Thyroid gland (tissue), 4 donors: ENCODE measurements at places on chromosomes 3 and 15. TPM values are rescaled to one million over a fixed set of nuclear protein-coding genes. Genes with fewer than 3 reads are reported as not detected.

GRCh38 chr3:52280050-52280461, 1.6 kb upstream of the WDR82 start:
- DNase-seq, result no peak
- peaks cover 44% of the 10 kb centered on the region for H3K4me1 ChIP-seq
- no peaks in the 10 kb centered on the region for H3K36me3 ChIP-seq

DNA sequence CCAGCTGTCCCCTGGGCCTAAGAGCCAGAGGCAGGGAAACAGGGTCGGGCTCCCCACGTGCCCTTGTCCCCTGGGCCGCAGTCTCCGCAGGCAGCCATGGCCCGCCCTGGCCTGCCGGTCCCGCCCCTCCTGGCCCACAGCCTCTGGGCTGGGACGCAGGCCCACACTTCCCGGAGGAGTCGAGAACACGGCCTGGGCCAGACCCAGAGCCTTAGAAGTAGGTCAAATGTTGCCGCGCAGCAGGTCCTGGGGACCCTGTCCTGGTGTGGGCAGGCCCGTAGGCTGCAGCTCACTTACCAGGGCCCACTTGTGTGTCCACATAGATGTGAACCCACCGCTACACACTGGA, 4.3 kb upstream of the MYL3 start:
- no peaks in the 10 kb centered on the region for H3K36me3 ChIP-seq
- no peak overlapping the region for H3K4me3 ChIP-seq
- H3K27ac ChIP-seq, result peak overlapping the region; percentile 37
- DNase-seq, result peak; percentile 69
- H3K4me1 ChIP-seq, result peaks cover 32% of the 10 kb centered on the region
- H3K27me3 ChIP-seq, result no peaks in the 10 kb centered on the region

IFT80 gene
- total RNA-seq, result 50.8 TPM

CSPG4 gene
- 2.5 TPM for total RNA-seq

GOLGA8R gene
- 22.2 TPM for total RNA-seq

DNA sequence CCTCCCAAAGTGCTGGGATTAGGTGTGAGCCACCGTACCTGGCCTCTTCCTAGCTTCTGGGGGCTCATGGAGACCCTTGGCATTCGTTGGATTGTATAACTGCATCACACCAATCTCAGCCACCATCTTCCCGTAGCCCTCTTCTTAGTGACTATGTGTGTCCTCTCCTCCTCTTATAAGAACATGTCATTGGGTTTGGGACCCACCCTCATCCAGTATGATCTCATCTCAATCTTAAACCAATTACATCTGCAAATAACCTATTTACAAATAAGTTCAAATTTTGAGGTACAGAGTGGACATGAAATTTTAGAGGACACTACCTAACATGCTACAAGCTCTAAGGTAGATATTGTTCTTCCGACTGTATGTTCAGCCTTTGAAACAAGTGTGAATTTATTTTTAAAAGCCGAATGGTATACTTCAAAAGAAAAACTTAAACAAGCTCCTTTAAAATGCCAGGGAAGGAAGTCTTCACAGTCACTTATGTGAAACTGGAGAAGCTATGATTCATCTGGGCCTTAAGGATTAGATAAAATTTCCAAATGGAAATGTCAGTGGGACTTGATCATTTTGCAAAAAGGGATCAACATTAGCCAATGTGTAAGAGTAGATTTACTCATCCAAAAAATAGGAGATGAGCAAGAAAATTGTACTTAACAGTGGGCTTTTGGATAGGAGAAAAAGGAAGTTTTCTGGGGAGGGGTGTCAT, 225.7 kb downstream of the MEX3B start:
- H3K27ac ChIP-seq, result no peak overlapping the region
- no peaks in the 10 kb centered on the region for H3K36me3 ChIP-seq
- no peaks in the 10 kb centered on the region for H3K4me1 ChIP-seq
- H3K27me3 ChIP-seq, result no peaks in the 10 kb centered on the region

DNA sequence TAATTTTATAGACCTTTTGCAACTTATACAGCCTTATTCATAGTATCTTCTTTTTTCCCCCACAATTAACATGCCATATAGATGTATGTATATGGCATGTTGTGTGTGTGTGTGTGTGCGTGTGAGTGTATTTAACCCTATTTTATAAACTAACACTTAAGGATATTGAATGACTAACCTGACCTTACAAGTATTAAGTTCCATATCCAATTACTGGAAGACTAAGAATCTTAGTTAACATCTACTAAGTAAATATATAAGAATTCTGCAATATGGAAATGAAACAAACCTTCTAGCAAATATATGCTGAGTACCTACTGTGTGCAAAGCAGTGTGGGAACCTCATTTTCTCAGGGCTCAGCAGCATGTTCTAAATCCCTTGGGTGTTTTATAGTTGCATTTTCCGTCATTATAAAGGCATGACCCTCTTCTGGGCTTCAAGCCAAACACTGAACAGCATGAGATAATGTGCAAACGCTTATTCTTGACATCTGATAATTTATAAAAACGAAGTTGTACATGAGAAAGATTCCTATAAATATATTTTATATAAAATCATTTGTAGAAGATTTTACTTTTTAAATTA, 105.5 kb downstream of the NLGN1 start:
- H3K27me3 ChIP-seq, result no peaks in the 10 kb centered on the region
- H3K4me1 ChIP-seq, result no peaks in the 10 kb centered on the region
- DNase-seq, result no peak
- H3K36me3 ChIP-seq, result no peaks in the 10 kb centered on the region

- DNase-seq, result no peak
- H3K27me3 ChIP-seq, result no peaks in the 10 kb centered on the region
- no peak overlapping the region for H3K4me3 ChIP-seq
Observed at GRCh38 chr3:139830817-139831216, 104.2 kb upstream of the CLSTN2 start.

DNA sequence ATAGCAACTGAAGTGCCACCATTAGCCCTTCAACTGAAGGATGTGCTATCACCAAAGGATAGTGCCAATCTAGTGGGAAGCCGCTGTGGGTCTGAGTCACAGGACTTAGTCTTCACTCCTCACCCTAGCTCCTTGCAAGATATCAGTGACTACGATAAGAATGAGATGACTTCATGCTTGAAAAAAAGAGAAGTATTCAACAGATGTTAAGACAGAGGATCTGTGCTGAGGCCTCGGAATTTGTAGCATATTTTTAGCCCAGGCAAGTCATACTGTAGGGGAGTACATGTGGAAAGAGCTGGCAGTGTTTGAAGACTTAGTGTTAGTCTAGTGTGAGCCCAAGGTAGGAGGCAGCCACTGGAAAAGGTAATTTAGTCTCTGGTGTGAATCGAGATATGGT, 270.7 kb upstream of the LRTM1 start:
- no peaks in the 10 kb centered on the region for H3K4me1 ChIP-seq
- H3K36me3 ChIP-seq, result no peaks in the 10 kb centered on the region
- no peaks in the 10 kb centered on the region for H3K27me3 ChIP-seq
- no peak overlapping the region for H3K4me3 ChIP-seq
- DNase-seq, result no peak

DNA sequence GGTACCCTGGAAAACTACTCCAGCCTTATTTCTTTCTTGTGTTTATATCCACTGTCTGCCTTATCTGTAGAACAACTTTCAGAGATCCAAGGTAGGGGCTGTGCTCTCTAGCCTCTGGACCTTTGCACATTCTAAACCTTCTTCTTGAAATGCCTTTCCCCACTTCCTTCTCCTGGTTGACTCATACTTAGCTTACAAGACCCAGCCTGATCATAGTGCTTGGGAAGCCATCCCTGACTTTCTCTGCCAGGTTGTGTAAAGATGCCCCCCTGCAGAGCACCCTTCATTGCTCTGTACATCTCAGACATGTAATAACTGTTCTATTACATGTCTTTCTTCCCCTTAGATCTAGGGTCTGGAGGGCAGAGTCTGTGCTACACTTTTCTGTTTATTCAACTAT, 50.1 kb downstream of the PPM1L start:
- H3K27ac ChIP-seq, result no peak overlapping the region
- H3K4me1 ChIP-seq, result peaks cover 56% of the 10 kb centered on the region
- H3K4me3 ChIP-seq, result no peak overlapping the region
- no peaks in the 10 kb centered on the region for H3K36me3 ChIP-seq
- DNase-seq, result no peak

- no peak overlapping the region for H3K4me3 ChIP-seq
- no peak for DNase-seq
- H3K4me1 ChIP-seq, result no peaks in the 10 kb centered on the region
- H3K27me3 ChIP-seq, result no peaks in the 10 kb centered on the region
- H3K27ac ChIP-seq, result no peak overlapping the region
Observed at GRCh38 chr3:167304077-167304476, 76.0 kb downstream of the ZBBX start.

- H3K4me3 ChIP-seq, result no peak overlapping the region
- peaks cover 5% of the 10 kb centered on the region for H3K4me1 ChIP-seq
- H3K36me3 ChIP-seq, result no peaks in the 10 kb centered on the region
- no peak overlapping the region for H3K27ac ChIP-seq
- DNase-seq, result no peak
- H3K27me3 ChIP-seq, result no peaks in the 10 kb centered on the region
Observed at GRCh38 chr3:182920515-182921084, 59.7 kb downstream of the DCUN1D1 start.

CP gene
- total RNA-seq, result 5.0 TPM

DNA sequence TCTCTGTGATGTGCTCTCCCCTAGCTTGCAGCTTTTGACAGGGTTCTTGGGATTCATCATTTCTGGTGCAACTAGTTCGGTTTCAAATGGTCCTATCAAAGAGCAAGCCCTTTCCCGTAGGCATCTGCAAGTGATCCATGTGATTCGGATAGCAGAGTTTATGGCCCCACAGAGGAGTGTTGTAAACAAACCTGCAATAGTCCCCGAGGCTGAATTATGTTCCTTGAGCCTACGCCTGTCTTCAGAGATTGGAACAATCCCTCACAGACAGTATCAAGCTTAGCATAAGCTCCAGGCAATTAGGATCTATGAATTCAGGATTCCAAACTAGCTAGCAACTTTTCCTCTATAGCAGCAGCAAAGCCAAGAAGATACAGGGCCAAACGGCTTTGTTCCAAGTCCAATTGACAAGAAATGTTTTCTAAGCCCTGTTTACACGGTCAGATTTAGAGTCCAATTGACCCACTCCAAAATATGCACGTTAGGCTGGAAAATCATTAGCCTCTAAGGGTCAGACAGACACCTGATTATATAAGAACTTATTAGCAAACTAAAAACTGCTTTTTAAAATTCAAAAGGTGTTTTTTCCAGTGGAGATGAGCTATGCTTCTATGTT, 24.8 kb downstream of the LNP1 start:
- no peak overlapping the region for H3K4me3 ChIP-seq
- H3K36me3 ChIP-seq, result no peaks in the 10 kb centered on the region
- no peak for DNase-seq
- no peaks in the 10 kb centered on the region for H3K27me3 ChIP-seq
- no peak overlapping the region for H3K27ac ChIP-seq
- H3K4me1 ChIP-seq, result peaks cover 35% of the 10 kb centered on the region

DNA sequence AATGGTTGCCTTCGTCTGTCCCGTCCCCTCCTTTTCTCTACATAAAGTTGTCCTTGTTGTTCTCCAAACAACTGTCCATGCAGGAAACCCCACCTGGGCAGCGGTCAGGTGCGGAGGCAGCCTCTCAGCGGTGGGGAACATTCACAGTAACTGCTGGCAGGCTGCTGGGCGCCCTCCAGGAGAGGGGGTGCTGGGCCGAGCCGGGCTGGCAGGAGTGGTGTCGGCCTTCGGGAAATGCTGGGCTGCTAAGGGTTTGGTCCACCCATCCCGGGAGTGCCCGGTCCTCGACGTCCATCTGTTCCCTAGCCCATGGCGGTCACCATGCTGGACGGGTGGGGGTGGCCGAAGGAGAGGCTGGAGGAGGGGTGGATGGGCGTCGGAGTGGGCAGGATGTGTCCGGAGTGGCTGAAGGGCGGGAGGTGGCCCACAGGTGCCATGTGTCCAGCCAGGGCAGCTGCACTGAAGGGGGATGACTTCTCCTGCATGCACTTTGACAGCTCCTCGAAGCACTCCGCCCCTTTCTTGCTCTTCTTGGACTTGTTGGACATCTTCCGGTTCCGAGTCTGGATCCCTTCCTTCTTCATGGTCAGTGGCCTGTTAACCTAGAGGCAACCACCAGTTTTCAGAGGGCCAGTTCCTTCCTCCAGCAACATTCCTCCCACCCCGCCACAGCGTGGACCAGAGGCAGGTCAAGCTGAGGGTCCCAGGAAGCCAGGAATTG, 12.1 kb downstream of the GATA2 start:
- H3K4me3 ChIP-seq, result no peak overlapping the region
- DNase-seq, result no peak
- H3K27me3 ChIP-seq, result peaks cover 17% of the 10 kb centered on the region
- no peaks in the 10 kb centered on the region for H3K4me1 ChIP-seq
- no peaks in the 10 kb centered on the region for H3K36me3 ChIP-seq

DNA sequence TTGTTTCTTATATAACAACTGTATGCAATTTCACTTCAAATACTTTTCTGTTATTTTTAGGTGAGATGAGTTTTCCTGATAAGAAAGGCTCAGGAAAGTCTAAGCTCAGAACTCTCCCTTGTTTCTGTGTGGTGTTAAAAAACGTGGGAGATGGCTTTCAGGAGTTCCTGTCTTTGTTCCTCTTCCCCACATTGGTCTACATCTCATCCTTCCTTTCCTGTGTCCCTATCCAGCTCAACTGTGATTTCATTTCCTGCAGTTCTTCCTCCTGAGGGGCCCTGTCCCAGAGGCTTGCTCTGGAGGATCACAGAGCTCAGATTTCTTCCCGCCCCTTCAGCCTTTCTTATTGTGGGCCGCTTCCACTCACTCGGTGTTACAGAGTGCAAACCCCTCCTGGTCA, 11.2 kb downstream of the SEC13 start:
- DNase-seq, result no peak
- H3K4me3 ChIP-seq, result no peak overlapping the region
- peaks cover 84% of the 10 kb centered on the region for H3K36me3 ChIP-seq
- no peaks in the 10 kb centered on the region for H3K27me3 ChIP-seq
- no peak overlapping the region for H3K27ac ChIP-seq
